ENCODE measurements at places on chromosomes 2 and 18.
A peak's percentile ranks its signal among the peaks of the same experiment; 100 is the strongest.

DNA sequence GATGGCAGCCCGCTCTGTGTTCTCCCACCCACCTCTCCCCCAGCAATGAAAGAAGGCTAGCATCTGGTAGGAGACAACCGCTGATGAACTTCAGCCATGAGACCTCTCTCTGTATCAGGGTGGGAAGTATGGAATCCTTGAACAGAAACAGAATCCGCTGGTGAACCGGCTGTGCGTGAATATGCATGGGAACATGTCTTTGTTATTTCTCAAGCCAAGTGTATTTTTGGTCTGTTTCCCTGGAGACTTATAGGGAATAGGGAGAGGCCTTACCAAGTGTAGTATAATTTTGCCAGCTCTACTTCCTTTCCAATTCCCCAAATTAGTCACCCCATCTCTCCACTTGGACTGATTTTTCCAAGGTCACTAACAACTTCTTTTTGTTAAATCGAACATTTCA is 30.1 kb downstream of the WNT10A start:
- DNase-seq = no peak

DNA sequence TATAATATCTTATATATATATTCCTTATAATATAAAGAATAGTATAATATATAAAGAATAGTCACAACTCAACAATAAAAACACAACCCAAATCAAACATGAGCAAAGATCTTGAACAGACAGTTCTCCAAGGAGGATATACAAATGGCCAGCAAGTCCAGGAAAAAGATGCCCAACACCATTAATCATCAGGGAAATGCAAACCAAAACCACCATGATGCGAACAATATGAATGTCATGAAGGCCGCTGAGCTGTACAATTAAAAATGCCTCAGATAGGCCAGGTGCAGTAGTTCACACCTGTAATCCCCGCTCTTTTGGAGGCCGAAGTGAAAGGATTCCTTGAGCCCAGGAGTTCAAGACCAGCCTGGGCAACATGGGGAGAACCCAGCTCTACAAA is 58.9 kb downstream of the SLC35F5 start:
- no peak for DNase-seq

DNA sequence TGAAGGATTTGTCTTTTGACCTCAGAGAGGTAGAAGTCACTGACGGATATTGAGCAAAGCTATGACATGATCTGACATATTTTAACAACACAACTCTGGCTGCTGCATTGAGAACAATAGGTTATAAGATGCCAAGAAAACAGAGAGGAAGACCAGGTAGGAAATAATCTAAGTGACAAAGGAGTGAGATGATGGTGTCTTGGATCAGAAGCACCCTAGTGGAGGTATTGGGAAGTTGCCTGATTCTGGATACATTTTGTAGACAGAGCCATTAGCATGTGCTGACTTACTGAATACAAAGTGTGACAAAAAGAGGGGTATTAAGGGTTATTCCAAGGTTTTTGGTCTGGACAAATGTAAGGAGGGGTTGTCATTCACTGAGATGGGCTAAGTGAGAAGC is 1438.1 kb downstream of the DPP10 start:
- DNase-seq = no peak

GRCh38 chr2:194686569-194686968 is 970.5 kb upstream of the SLC39A10 start:
- no peak for DNase-seq

- no peak for DNase-seq
Observed at GRCh38 chr18:5068851-5069250, 128.2 kb downstream of the AKAIN1 start.

DNA sequence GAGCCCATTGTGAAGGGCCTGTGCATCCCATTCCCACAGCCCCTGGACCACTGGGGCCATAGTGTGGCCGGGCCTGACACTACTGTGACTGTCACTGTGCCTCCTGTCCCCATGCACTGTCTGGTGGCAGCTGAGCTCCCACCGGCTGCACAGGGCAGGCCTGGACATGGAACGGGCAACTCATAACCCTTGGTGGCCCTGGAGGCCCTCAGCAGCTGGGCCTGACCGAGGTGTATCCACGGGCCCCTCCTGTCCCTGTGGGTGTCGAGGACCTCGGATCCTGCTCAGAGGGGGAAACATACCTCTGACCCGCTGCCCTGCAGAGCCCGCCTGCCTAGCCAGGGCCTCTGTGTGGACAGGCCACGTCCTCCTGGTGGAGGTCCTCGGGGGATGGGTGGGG is 7.8 kb upstream of the GAL3ST2 start:
- no peak for DNase-seq

GRCh38 chr2:199631129-199631528 is 173.4 kb upstream of the SATB2 start:
- DNase-seq = no peak

DNA sequence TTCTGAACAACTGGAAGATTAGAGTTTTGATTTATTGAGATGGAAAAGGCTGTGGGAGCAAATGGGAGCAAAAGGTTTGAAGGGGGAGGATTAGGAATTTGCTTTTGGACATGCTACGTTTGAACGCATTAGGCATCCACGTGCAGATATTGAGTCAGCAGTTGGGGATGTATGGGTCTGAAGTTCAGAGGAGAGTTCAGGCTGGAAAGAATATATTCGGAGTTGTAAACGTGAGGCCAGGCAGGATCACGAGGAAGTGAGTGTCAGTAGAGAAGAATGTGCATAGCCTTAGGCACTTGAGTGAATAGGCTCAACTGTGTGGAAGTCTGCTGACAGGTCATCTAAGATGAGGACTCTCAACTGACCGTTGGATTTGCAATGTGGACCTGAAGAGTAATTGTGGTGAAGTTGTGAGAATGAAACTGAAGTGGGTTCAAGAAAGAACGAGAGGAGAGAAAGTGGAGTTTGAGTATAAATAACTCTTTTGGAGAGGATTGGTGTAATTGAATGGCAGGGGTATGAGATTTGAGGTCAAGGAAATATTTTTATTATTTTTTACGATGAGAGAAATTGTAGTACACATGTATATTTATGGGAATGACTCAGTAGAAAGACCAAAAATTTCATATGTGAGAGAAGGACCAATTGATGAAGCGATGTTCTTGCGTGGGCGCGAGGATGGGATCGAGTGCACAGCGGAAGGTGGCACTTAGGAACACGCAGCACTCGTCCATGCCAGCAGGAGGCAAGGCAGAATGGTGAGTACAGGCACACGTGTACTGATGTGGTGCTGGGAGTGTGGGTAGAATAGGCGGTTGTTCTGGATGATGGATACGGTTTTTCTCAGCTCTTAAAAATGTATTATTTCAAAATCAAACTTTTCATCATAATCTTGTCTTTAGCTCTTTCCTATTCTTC is 40.5 kb upstream of the POLE4 start:
- no peak for DNase-seq

DNA sequence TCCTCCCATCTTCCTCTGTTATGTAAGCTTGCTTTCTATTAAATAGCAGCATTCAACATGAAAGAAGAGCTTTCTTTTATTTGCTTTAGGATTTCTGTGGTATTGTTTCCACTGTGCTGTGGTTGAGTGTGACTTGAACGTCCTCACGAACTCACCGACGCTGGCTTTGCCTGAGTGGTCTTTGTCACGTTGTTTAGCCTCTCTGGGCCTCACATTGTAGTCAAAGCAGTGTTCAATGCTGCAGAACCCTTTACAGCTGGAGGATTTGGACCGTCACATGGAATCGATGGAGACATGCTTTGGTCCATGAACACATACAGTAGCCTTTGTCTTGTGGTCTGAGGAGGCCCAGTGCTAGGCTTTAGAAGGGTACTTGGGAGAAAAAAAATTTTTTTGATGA is 66.3 kb downstream of the TANC1 start:
- DNase-seq = no peak

DNA sequence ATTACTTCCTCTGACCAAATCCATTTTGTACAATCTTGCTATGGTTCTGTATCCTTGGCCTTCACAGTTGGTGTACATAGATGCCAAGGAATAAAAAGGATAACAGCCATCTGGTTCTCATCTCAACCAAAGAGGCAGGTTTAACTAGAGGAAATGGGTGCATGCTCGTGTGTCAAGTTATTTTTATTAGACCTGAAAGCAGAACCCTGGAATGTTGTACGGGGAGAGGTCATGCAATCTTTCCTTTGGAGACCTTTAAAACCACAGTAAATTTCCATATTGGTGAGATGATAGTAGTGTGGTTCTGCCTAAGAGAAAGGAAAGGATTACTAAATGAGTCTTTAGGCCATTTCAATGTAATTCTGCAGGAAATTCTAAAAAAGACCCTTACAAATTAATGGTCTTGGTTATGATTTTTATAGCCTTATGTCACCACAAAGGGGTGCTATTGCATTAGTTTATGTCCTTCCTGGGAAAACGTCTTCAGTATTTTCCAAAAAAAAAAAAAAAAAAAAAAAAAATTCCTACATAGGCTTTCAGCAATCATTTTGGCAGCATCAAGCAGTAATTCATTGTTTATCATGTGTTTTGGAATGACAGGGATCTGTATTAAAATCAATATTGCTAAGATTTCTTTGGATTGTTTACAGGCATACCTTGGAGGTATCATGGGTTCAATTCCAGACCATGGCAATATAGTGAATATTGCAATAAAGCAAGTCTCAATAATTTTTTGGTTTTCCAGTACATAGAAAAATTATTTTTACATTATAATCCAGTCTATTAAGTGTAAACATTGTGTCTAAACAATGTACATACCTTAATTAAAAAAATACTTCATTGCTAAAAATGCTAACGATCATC is 270.8 kb downstream of the NYAP2 start:
- DNase-seq = no peak

- DNase-seq = no peak
Observed at GRCh38 chr18:47246027-47246971, 5.2 kb downstream of the SKOR2 start.

DNA sequence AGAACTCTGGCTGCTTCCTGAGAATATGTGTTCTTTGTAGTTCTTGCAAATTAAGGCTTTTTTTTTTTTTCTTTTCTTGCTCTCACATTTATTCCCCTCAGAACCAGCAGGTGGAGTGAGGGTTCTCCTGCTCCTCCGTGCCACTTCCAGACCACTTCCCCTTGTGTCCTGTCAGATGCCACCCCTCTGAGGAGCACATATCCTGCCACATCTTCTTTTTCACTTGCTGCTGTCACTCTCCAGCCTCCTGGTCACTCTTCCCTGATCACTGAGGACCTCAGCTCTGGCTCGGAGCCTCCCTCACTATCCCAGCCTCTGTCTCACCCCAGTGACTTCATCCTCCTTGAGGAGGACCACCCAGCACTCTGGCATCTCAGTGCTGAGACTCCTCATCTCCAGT is 100.5 kb downstream of the TACR1 start:
- no peak for DNase-seq

- DNase-seq = no peak
Observed at GRCh38 chr2:177165061-177165583, 47.5 kb upstream of the HNRNPA3 start.

GRCh38 chr2:173898996-173899395 is 66.2 kb downstream of the SP3 start:
- DNase-seq = no peak

DNA sequence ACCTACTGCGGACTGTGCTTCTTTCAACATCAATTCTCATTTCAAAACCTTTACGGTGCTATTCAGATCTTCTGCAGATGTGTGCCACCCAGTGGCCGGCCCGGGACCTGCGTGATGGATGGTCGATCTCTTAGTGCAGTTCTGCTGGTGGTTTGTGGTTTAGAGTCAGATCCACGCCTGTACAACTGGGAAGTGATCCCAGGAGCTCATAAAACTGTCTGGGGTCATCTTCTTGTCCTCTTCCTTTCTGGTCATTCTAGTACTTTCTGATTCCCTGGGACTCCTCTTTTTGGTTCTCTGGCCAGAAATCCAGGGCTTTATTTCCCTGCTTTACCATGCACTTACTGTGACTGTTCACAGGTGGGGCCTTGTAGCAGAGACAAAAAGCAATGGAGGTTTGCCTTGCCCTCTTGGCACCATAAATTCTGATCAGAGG is 15.8 kb upstream of the SELENOI start:
- peak; percentile 84 for DNase-seq

- peak; percentile 6 for DNase-seq
Observed at GRCh38 chr2:25794544-25795276, 83.6 kb downstream of the ASXL2 start.

GRCh38 chr2:229910147-229910831 is 11.5 kb downstream of the TRIP12 start:
- DNase-seq = no peak

GRCh38 chr2:202278036-202278760 is 12.6 kb downstream of the NOP58 start:
- DNase-seq = no peak

Data from KG1 (cell line).